ENCODE measurements at places on chromosomes 13 and 19.

- no peak for DNase-seq
These were observed 1.9 kb downstream of the GTPBP3 start for GRCh38 chr19:17339088-17339741.

DNA sequence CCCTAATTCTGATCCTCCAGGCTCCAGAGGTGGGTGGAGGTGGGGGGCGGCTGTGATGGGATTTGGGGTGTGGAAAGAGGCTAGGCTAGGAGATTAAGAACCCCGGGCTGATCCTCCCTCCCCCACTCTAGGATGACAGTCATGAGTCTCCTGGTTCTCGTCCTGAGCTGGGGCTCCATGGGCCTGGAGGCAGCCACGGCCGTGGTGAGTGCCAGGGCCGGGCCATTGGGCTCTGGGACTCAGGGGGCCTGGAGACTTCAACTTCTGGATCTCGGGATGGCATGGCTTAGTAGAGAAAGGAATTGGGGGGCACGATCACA lies 13.9 kb downstream of the TTYH1 start:
- DNase-seq = no peak

GRCh38 chr19:7832781-7833180 lies 2.8 kb downstream of the EVI5L start:
- DNase-seq = no peak

GRCh38 chr19:10118960-10119359 lies 739 bp downstream of the EIF3G start:
- no peak for DNase-seq

- DNase-seq = no peak
These were observed 11.6 kb upstream of the ATP8B3 start for GRCh38 chr19:1823539-1824251.

- DNase-seq = peak; percentile 1
These were observed 300.7 kb downstream of the SLC7A1 start for GRCh38 chr13:29294821-29295220.

- DNase-seq = peak; percentile 34
These were observed 1.7 kb upstream of the SLITRK5 start for GRCh38 chr13:87669379-87669978.

GRCh38 chr13:74129500-74130191 lies 4.6 kb downstream of the KLF12 start:
- peak; percentile 32 for DNase-seq

- DNase-seq = no peak
These were observed 35.3 kb downstream of the DACH1 start for GRCh38 chr13:71831716-71832115.

DNA sequence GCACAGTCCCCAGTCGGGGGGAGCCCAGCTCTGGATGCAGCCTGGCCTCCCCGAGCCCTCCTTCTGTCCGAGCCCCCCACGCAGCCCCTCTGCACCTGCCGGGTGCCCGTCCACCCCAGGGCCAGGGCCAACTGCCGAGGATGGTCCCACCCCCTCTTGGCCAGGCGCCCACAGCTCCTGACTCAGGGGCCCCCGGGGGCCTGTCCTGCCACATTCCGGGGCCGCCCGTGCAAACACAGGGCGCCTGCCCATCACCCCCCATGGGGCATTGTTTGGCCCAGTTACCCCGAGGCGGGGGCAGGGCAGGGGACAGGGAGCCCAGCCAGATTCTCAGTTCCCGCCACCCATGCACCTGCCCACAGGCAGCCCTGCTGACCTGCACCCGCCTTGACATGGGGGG lies 5.3 kb upstream of the TCF3 start:
- DNase-seq = no peak

DNA sequence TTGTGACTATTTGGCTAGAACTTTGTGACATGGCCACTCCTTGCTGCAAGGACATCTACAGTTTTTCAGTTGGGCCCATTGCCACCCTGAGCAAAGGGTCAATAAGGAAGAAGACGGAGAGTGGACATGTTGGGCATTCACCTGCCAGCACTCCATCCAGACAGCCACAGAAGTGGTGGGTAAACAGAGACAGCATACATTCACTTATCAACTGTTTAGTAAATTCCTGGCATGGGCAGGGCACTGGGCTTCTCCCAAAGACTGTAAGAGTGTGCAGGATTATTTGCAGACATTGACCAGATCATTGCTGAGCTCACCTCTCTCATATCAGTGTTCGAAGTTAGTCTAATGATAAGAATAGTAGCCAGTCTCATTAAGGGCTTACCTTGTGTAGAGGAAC lies 29.2 kb downstream of the SIPA1L3 start:
- DNase-seq = no peak

DNA sequence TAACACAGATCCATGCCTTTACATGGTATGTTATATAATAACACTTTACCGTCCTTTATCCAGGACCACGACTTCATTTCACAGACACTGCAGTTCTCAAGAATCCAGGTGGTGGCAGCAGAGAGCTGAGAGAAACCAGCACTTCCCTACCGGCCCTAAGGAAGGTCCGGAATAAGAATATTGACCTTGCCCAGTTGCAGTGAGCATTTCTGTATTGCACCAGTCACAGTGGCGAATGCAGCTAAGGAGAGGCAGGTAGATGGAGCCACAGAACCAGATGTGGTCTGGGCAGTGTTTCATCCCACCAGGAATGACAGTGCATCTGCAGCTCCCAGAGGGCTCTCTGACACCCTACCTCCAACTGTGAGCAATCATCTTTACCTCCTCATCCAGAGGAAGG lies 44.6 kb downstream of the ZNF787 start:
- DNase-seq = peak; percentile 61

DNA sequence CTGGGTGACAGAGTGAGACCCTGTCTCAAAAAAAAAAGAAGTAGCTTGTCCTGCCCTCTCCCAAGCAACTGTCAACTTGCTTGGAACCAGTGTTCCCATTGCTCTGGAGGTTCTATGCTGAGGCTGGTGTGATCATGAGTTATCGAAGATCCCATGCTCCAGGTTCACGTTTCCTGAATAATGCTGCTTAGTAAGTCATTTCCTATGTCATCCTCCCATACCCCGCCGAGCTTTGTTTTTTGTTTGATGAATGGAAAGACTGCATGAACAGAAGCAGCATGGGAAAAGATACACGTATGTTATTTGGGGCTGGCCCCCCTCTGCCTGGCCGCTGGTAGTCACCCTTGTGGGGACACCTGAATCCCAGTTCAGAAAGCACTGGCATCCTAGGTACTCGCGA lies 11.3 kb downstream of the SLC25A42 start:
- DNase-seq = no peak

- no peak for DNase-seq
These were observed 8.1 kb downstream of the ANO8 start for GRCh38 chr19:17326595-17326966.

DNA sequence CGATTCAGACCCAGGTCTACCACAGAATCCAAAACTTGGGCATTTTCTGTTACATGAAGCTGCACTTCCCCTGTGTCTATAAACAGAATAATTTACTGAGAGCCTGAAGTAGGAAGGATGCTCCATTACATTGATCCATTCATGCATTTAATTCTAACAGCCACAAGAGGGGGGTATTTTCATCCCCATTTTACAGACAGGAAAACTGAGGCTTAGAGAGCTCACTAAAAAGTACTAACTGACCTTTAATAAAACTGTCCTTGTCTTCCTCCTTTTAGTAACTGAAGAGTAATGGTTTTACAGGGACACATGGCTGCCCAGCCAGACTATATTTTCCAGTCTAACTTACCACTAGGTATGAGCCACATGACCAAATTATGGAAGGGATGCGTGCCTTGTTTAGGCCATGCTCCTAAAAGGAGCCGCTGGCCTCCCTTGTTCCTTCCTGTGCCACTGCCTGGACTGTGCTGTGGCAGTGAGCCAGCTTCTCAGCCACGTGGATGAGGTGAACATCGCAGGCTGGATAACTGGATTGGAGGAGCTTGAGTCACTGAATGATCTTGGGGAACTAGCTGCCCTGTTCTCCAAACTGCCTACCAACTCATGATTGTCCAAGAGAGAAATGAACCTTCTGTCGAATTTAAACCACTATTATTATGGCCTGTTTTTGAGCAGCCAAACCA lies 108.3 kb downstream of the DOCK9 start:
- DNase-seq = peak; percentile 33

DNA sequence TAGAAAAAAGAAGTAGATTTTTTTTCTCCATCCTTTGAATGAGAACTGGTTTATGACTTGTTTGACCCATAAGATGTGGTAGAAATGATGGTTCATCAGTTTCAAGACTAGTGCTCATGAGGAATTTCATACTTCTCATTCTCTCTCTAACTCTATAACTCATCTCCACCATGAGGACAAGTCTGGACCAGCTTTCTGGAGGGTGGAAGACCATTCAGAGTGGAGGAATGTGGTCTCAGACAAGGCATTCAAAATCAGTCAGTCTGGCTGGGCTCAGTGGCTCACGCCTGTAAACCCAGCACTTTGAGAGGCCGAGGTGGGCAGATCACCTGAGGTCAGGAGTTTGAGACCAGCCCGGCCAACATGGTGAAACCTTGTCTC lies 3.5 kb upstream of the EID2 start:
- no peak for DNase-seq

- DNase-seq = no peak
These were observed 1215.7 kb upstream of the SLC10A2 start for GRCh38 chr13:104281910-104282309.

DNA sequence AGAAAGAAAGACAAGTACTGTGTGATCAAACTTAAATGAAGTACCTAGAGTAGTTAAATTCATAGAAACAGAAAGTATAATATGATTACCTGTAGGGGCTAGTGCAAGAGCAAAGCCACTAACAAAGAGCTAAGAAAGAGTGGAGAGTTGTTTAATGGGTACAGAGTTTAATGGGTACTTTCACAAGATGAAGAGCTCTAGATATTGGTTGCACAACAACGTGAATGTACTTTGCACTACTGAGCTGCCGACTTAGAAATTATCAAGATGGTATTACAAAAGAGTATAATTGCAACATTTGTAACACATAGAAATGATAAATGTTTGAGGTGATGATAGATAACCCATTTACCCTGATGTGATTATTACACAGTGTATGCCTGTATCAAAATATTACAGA lies 140.3 kb upstream of the GPC6 start:
- DNase-seq = no peak

DNA sequence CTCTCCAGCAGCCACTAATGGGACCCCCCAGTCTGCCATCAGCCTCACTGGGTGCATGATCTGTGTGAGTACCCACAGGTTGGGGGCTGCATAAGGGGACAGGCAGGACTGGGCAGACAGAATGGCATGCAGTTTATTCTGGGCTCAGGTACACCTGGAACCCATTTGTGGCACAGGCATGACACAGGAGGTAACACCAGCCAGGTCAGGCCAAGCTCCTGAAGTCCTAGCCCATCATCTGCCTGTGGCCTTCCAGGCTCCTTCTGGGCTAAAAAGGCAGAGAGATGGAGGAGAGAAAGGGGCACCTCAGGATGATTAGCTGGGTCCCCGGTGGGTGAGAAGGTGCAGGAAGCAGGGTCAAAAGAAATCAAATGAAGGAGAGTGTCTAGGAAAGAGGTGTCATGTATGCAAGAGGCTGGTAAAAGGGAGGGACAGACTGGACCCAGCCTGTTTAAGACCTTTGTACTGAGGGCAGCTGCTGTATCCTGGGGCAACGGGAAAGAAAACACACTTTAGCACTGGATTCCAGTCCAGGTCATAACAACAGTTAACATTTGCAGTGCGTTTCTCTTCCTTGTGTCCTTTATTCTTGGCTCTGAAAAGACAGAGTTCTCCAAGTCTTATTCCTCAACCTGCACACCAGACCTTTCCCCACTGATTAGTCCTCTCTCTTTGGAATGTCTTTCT lies 20.2 kb upstream of the DGKH start:
- DNase-seq = peak; percentile 17

DNA sequence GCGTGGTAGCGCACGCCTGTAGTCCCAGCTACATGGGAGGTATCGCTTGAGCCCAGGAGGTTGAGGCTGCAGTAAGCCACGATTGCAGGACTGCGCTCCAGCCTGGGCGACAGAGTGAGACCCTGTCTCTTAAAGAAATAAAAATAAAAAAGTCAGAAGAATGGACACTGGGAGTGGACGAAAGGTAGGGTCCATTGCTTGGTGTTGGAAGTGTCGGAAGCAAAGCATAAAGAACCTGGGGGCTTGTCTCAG lies 392 bp upstream of the ARHGAP33 start:
- no peak for DNase-seq
